Heart right ventricle (tissue), 16 donors: ENCODE measurements at places on chromosomes 11 and 22.
A peak's percentile ranks its signal among the peaks of the same experiment; 100 is the strongest.

DNA sequence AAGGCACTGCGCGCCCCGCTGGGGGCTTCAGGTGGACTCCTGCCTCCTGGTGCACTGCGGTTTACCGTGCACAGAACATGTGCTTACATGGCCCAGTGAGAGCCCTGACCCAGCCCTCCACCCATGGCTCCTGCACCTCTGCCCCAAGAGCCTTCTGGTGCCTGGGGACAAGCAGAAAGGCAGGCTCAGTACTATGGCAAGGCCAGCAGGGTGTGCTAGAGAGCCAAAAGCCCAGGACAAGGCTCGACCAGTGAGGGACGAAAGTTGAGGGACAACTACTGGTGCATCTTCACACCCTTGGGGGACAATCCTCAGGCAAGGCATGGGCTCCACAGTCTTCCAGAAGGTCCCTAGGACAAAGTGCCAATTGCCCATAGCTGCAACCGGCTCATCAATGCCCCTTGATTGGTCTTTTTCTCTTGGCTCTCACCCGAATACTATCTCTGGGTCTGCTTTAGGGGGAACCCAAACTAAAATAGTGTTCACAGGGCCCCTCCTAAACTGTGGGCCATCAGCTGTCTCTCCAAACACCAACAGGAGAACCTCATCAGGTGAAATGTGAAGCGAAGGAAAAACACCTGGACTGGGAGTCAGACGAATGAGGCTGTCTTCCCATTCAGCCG lies 13.5 kb downstream of the PGA5 start:
- peak; percentile 57 for DNase-seq

- DNase-seq, result no peak
Observed at GRCh38 chr11:93196816-93197379, 893 bp downstream of the SLC36A4 start.

DNA sequence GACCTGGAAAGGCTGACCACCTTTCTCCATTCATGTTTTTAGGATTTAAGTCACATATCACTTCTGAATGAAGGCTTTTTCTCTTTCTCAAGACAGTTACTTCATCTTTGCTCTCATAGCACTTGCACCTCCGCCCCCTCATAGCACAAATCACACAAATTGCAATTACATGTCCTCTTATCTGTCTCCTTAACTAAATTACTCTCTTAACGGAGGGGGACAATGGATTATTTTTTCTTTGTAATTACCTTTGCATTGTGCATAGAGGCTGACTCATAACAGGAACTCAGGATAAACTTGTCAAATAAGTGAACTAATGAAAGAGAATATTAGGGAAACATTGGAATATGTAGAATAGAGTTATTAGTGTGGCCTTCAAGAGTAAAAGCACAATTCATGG lies 94.7 kb downstream of the MUC15 start:
- no peak for DNase-seq

- DNase-seq, result no peak
Observed at GRCh38 chr11:29190313-29190712, 826.5 kb downstream of the KCNA4 start.

DNA sequence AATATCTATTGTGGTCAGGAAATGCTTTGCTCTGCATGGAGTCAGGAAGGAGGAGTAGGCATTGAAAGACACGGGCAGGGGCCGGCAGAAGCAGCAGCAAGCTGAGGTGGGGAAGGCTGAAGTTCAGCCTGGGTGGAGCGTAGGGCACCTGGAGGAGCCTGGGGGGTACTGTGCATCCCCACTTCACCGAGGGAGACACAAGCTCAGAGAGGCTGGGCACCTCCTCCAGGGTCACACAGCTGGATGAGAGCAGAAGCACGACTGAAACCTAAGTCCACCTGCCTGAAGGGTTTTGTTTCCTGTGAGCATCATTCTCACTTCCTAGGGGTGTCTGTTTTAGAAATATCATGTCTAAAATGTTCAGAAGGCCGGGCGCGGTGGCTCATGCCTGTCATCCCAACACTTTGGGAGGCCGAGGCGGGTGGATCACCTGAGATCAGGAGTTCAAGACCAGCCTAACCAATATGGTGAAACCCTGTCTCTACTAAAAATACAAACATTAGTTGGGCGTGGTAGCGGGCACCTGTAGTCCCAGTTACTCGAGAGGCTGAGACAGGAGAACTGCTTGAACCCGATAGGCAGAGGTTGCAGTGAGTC lies 138.3 kb downstream of the MPPED1 start:
- DNase-seq, result no peak

GRCh38 chr22:46528121-46528610 lies 9.3 kb downstream of the CELSR1 start:
- no peak for DNase-seq

DNA sequence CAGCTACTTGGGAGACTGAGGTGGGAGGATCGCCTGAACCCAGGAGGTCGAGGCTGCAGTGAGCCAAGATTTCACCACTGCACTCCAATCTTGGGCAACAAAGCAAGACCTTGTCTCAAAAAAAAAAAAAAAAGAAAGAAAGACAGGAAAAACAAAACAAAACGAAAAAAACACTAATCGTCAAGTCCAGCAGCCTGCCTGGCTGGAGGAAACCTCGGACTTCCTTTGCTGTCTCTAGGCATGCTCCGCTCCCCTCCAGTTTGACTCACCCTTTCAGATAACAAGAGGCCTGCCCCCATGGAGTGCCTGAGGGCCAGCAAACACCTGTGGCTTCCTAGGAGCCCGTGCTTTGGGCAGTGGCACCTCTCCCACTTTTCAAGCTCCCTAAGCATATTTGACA lies 28.8 kb upstream of the CHKA start:
- DNase-seq, result no peak

DNA sequence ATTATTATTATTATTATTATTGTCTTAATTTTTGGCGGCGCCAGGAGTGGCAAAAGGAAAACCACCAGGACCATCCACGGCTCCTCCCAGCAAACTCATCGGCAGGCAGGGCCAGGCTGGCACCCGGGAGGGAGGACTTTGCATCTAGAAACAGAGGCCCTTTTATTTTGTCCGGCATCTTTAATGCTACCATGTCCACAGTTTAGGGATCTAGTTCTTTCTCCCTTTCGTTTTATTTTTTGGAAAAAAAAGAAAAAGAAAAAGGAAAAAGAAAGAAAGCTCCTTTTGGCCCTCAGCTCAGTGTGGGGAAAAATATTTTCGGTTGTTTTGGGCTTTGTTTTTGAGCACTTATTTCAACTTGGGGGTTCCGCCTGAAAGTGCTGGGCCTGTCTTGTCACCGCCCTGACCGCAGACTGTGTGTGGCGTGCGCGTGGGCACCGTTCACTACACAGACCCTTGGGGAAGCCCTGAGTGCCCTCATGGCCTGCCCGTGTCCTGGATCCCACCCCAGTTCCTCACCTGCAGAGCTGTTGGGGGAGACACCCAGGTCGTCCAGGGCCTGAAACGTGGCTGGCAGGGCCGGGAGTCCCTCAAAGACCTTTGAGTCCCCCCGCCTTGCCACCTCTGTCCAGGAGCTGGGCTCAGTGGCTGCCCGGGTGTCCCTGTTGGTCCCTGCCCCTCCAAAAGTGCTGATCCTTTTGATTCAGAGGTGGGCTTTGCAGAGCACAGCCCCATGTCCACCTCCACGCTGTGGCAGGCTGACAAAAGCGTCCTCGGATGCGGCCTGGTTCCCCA lies 69.1 kb upstream of the PPARA start:
- peak; percentile 25 for DNase-seq

DNA sequence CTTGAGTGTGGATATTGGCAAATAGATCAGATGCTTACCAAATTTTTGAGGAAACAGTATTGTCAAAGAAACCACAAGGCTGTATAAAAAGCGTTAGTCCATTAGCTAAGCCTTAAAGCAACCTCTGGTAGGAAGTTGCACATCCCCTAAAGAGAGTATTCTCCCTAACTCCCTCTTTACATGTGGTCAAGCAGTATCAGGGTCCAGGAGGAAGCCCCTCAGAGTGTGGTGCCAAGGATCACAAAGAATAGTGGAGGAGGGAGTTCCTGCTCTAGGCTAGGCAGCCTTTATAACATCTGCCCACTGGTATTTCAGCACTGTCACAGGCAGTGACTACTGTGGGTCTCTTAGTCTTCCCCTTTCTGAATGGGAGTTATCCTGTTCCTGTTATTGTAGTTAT lies 18.8 kb upstream of the AMPD3 start:
- DNase-seq, result no peak

- no peak for DNase-seq
Observed at GRCh38 chr22:26903030-26903856, 245.9 kb downstream of the MIAT start.

- no peak for DNase-seq
Observed at GRCh38 chr22:45968003-45968650, 8.8 kb downstream of the WNT7B start.

DNA sequence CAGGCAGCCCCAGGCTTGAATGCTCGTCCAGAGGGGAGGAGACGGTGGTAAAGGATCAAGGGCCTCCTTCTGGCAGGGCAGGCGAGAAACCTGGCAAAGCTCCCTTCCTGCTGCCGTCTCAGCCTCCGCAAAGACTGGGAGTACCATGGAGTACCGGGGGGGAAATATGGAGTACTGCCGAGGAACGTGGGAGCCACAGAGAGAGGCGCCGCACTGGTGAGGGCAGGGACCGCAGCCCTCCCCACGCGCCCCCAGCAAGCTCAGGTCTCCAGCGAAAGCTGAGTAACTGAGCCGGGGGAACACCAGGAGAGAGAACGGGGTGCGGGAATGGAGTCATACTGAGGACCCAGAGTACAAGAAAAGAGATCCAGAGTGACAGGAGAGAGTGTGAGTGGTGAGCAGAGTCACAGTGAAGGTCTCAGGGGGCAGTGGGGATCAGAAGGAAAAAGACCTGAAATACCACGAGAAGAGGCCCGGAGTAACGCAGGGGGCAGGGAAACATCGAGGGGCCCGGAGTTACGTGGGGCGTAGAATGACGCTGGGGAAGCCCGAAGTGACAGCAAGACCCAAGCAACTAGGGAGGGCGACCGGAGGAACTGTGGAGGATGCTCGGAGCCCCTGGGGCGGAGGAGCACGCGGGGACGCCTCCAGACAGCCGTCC lies 740 bp downstream of the EML3 start:
- peak; percentile 49 for DNase-seq

DNA sequence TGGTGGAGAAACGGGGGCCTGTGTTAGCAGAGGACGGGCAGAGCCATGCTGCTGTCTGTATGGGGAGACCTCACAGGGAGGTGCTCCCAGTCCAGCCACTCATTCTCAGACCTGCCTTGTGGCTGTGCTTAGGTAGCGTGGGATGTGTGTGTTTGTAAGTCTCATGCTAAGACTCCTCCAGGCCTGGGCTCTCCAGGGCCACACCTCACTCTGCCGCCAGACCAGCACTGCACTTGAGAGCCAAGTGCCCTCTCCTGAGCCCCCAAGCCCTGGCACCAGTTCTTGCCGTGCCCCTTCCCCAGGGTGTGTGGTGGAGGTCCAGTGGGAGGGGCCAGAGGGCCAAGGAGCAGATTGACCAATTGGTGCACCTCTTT lies 108.8 kb downstream of the BCR start:
- DNase-seq, result no peak

- no peak for DNase-seq
Observed at GRCh38 chr11:69352166-69352565, 58.2 kb downstream of the MYEOV start.

DNA sequence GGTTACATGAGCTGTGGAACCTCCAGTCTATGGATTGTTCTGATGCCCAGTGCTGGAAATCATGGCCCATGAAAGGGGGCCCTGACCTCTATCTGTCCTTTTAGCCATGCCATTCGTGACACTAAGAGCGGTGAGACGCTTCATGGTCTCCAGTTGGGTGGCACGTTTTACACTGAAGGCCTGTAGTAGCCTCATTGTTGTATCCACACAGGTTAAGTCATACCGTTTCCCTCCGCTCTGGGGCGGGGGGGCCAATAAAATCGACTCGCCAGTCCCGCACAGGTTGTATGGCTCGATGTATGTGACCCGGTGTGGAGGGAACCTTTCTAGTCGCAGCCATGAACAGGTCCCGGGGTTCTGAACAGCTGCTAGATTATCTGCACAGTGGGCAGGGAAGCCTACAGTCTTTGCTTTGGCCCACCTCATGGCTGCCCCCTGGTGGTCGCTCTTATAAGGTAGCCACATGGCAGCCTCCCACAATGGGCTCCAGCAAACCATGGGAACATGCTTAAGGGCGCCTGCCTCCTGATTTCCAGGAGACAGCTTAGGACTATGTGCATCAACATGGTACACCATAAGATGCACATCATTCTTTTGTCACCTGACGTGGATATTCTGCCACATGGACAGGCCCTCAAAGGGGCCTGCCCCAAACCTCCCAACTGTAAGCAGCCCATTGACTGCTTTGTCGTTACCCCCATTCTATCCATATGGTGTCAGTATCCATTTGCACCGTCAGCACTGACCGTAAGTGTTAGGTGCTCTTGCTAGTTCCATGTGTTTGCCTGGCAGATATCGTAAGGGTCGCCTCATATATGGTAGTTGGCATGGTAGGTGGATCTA lies 19.7 kb upstream of the APOL3 start:
- peak; percentile 89 for DNase-seq

DNA sequence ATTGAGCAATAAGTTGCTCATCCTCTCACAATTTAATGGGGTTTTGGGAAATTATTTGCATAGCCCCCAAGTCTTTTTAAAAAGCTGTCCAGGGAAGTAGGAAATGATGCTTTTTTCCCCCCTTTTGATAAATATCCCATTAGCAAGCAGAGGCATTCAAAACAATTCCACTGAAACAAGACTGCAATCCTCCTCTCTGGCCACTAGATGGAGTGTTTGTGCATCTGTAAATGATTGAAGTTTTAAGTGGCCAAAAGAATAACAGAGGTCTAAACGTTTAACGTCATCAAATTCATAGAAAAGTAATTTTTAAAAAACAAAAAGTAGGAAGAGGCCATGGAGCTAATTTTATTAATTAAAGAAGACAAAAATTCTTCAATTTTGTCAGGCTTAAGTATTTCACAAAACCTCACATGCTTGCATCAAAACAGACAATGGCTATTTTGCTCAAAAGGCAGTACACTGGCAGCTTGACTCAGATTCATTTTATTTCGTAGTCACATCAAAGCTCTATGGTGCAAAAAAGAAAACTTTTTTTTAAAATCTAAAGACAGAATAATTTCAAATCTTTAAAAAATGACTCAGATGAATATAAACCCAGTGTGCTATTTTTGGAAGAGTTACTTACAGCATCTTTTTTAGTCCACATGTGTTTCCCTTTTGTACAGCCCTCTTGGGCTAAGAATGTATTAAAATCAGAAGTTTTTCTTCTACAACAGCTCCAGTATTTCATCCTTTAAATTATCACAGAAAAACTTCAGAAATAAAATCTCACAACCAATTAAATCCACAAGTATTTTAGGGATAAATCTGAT lies 17.8 kb downstream of the CHORDC1 start:
- DNase-seq, result no peak

DNA sequence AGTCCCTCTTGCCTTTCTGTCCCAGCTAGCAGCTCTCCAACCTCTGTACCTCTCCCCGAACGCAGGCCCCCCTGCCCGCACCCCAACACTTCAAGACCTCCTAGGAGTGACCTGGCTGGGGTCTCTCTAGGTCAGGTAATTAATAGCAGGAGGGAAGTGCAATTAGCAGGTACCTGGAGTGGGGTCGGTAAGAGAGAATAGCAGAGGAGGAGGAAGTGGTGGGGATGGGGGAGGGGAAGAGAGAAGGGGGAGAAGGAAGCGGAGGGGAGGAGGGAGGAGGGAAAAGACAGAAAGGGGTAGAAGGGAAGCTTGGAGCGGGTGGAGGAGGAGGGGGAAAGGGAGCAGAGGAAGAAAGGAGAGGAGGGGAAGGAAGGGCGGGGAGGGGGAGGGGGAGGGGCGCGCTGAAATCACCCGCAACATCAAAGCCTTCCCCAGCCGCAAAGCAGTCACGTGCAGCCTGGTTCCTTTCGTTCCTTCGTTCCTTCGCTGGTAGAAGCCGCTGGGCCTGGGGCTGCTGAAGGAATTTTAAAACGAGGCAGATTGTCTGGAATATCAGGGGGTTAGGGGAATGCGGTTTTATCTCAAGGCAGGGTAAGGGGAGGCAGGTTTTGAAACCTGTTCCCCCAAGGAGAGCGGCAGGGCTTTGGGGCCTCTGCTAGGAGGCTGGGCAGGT lies 29.3 kb upstream of the TCF20 start:
- DNase-seq, result peak; percentile 27
